ENCODE measurements at places on chromosomes 2 and 18. TPM values are rescaled to one million over a fixed set of nuclear protein-coding genes. Genes with fewer than 3 reads are reported as not detected.

GRCh38 chr2:222707689-222708273 is 36.3 kb downstream of the MOGAT1 start:
- peaks cover 5% of the 10 kb centered on the region for H3K27me3 ChIP-seq
- H3K36me3 ChIP-seq = no peaks in the 10 kb centered on the region
- peaks cover 4% of the 10 kb centered on the region for H3K4me1 ChIP-seq
- no peak for DNase-seq

- no peaks in the 10 kb centered on the region for H3K27me3 ChIP-seq
- no peaks in the 10 kb centered on the region for H3K4me1 ChIP-seq
- no peak overlapping the region for H3K4me3 ChIP-seq
- no peaks in the 10 kb centered on the region for H3K36me3 ChIP-seq
- H3K27ac ChIP-seq = no peak overlapping the region
Observed at GRCh38 chr2:99275882-99276281, 20.4 kb upstream of the LYG2 start.

DNA sequence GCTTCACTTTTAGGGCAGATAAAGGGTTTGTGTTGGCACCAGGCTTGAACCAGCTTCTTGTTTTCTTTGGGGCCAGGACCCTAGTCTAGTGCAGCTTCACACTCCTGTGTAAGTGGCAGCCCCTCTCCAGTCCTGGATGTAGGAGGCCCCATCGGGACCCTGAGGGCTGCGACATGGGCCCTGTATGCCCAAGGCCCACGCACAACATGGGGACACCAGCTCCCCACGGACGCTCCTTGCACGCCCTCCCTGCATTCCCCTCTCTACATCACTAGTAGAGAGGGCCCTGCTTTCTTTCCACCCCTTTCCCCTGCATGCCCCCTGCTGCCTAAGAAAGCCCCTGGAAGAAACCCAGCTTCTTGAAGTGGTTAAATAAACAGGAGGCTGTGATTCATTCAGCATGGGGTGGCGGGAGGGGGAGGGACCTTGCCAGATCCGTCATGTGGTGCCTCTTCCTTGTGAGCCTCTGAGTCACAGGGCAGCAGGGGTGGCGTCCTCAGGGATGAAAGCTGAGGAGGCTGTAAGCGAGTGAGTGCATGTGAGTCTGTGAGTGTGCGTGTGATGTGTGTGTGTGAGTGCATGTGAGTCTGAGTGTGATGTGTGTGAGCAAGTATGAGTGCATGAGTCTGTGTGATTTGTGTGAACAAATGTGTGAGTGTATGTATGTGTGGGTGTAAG is 42.5 kb downstream of the COPS8 start:
- no peak overlapping the region for H3K27ac ChIP-seq
- no peaks in the 10 kb centered on the region for H3K27me3 ChIP-seq
- no peaks in the 10 kb centered on the region for H3K36me3 ChIP-seq
- H3K4me3 ChIP-seq = no peak overlapping the region
- DNase-seq = peak; percentile 90

TMEM178A gene
- total RNA-seq = 5.5 TPM

GDF7 gene
- 0.09 TPM for total RNA-seq

DNA sequence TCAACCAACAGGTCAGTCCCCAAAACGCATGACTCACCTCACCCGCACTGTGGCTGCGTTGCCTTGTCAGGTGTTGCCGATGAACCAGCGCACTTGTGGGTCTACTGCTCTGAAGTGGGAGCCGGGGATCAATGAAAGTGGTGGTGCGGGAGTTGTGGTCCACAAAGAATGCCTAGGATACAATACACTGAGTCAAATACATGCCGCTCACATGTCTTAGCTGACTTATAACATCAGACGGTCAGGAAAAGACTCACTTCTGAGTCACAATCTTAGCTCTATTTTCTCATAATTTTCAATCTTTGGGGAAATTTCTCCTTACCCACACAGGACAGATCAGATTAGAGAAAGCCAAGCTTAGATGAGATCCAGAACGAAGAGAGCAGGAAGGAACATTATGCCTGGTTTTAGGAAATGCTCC is 107.1 kb upstream of the STK17B start:
- no peaks in the 10 kb centered on the region for H3K27me3 ChIP-seq
- peaks cover 6% of the 10 kb centered on the region for H3K4me1 ChIP-seq
- H3K4me3 ChIP-seq = no peak overlapping the region
- no peaks in the 10 kb centered on the region for H3K36me3 ChIP-seq

DNA sequence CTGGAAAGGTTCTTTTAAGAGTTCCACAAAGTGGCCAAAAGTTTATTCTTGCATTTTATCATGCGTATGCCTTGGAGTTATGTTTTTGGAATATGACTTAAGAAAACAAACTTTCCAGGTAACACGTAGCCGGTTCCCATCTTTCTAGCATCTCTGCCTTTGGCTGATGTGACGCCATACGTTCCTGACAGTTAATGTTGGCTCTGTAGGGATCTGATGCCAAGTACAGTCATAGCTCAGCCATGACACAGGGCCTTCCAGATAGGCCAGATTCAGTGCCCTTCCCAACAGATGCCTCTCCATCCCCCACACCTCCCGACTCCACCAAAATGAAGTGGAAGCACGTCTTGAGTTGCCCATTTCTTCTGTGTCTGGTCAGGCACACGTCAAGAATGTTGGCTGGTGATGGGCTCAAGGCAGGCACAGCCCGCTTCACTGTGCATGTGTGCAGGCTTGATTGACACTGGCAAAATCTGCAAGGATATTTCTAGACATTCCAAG is 51.0 kb upstream of the THOC1 start:
- DNase-seq = no peak
- H3K27me3 ChIP-seq = no peaks in the 10 kb centered on the region
- no peak overlapping the region for H3K27ac ChIP-seq
- no peak overlapping the region for H3K4me3 ChIP-seq

EMILIN2 gene
- total RNA-seq = 6.4 TPM

DNA sequence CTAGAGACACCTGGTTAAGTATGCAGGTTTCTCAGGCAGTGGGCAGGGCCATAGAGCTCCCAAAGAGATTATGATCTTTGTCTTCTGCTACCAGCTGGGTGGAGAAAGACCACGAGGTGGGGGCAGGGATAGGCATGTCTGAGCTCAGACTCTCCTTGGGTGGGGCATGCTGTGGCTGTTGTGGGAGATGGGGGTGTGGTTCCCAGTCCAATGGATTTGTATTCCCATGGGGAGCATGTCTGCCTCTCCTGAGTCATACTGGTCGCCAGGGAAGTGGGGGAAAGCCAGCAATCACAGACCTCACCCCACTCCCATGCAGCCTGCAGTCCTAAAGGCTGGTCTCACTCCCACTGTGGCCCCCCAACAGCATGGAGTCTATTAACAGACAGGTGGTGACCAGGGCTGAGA is 31.4 kb upstream of the RHOB start:
- H3K27me3 ChIP-seq = no peaks in the 10 kb centered on the region
- no peaks in the 10 kb centered on the region for H3K36me3 ChIP-seq
- H3K4me1 ChIP-seq = peaks cover 3% of the 10 kb centered on the region
- H3K27ac ChIP-seq = no peak overlapping the region

ARHGAP15 gene
- 2.0 TPM for total RNA-seq

GRCh38 chr2:98875081-98875728 is 60.8 kb downstream of the CRACDL start:
- no peaks in the 10 kb centered on the region for H3K27me3 ChIP-seq
- no peak overlapping the region for H3K27ac ChIP-seq
- no peaks in the 10 kb centered on the region for H3K36me3 ChIP-seq
- DNase-seq = no peak
- H3K4me3 ChIP-seq = no peak overlapping the region

DNA sequence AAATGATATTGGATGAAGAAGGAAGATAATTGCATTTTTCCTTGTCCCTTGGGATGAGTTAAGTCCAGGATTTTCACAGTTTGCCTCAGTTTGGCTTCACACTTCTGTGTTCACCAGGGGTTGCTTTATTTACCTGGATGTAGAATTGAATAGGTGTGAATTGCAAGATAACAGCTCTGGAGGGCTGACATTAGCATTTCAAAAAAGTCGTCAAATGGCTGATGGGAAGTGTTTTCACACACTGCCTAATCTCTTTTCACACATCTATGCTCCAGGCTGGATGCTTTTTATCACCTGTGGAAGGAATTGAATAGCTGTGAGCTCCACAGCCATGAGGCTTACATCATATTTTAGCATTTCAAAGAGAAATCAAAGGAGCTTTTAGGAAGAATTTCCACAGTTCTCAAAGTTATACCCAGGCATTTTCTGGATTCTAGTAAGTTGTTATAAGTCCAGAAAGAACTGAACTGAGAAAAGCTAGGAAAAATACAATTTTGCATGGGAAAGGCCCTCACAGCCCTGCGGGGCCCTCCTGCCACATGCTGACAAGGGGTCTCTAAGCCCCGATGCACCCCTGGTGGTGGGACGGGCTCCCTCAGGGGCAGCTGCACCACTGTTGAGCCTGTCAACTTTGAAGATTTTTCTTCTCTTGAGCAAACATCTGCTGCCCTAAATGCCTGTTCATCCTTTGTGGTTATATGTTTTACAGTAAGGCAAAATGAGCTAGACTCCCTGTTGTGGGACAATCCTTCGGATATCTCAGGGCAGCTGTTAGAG is 43.9 kb downstream of the TEX51 start:
- no peaks in the 10 kb centered on the region for H3K36me3 ChIP-seq
- H3K27me3 ChIP-seq = no peaks in the 10 kb centered on the region
- no peaks in the 10 kb centered on the region for H3K4me1 ChIP-seq

- no peak overlapping the region for H3K4me3 ChIP-seq
- H3K27me3 ChIP-seq = no peaks in the 10 kb centered on the region
- peaks cover 13% of the 10 kb centered on the region for H3K4me1 ChIP-seq
- H3K27ac ChIP-seq = no peak overlapping the region
- peak; percentile 82 for DNase-seq
Observed at GRCh38 chr2:39513641-39514094, 76.6 kb upstream of the MAP4K3 start.

RIOK3 gene
- total RNA-seq = 32.0 TPM

DNA sequence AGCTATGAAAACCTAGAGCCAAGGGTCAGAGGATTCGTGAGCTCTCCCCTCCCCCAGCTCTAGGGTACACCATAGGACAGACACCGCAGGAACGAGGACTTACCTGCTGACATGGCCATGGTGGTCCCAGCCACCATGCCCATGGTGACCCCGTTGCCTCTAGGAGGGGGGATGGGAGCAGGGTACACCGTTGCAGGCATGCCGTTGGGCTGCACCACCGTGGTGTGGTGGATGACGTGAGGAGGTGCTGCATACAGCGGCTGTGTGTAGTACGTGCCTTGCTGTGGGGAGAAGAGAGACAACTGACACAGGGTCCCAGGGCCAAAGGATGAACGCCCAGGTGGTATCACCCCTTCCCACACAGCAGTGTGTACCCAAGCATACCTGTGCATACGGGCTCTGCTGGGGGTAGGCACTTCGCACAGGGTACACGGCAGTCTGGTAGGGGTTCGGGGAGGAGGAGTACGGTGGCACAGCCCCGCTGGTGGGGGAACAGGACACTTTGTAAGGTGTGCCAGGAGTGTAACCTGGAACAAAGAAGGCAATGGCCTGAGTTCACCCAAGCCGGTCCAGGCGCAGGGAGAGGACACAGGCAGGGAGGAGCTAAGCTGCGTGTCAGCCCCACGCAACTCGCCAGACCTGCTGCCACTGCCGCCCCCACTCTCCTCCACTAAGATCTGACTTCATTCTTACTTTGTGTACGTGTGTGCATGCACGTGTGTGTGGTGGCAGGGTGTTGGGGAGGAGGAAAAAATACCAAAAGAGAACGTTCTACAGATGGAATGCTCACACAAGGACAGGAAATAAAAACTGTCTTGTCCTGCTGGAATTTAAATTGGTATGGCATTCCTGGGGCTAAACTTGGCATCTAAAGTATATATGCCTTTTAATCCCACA is 37.8 kb downstream of the FAM168B start:
- no peak overlapping the region for H3K27ac ChIP-seq
- H3K4me1 ChIP-seq = no peaks in the 10 kb centered on the region
- H3K4me3 ChIP-seq = no peak overlapping the region

APCDD1 gene
- 7.5 TPM for total RNA-seq

- no peaks in the 10 kb centered on the region for H3K27me3 ChIP-seq
- H3K4me1 ChIP-seq = no peaks in the 10 kb centered on the region
- no peaks in the 10 kb centered on the region for H3K36me3 ChIP-seq
- H3K4me3 ChIP-seq = peak overlapping the region; percentile 99
- peak overlapping the region; percentile 97 for H3K27ac ChIP-seq
Observed at GRCh38 chr2:222656526-222657446, 894 bp upstream of the FARSB start.

- H3K27ac ChIP-seq = no peak overlapping the region
- no peak overlapping the region for H3K4me3 ChIP-seq
- peak; percentile 88 for DNase-seq
- H3K4me1 ChIP-seq = no peaks in the 10 kb centered on the region
- no peaks in the 10 kb centered on the region for H3K36me3 ChIP-seq
- no peaks in the 10 kb centered on the region for H3K27me3 ChIP-seq
Observed at GRCh38 chr2:28958689-28959088, 22.4 kb upstream of the TOGARAM2 start.

DNA sequence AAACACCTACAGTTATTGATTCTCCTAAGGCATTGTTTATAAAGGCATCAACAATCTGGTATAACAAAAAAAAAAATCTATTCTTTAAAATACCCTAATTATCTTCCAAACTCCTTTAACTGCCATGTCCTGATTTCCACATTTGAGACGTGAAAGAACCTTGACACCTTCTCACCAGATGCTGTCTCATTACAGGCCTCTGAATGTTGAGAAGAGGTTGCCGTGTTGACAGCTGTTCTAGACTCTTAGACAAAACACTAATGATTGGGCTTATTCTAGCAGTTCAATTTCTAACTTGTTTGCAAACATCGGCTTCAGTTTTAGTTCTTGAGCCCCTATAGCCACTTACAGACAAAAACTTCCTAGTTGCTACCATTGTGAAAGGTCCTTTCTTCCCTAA is 988.8 kb downstream of the LRP1B start:
- no peak for DNase-seq
- H3K36me3 ChIP-seq = no peaks in the 10 kb centered on the region
- no peak overlapping the region for H3K4me3 ChIP-seq
- no peak overlapping the region for H3K27ac ChIP-seq

GCG gene
- not detected for total RNA-seq

GRCh38 chr2:19682493-19682892 is 219.3 kb downstream of the TTC32 start:
- no peak for DNase-seq
- no peaks in the 10 kb centered on the region for H3K36me3 ChIP-seq
- H3K4me3 ChIP-seq = no peak overlapping the region
- no peaks in the 10 kb centered on the region for H3K27me3 ChIP-seq

ITGA4 gene
- 1.3 TPM for total RNA-seq

Measured in endodermal cell (in vitro differentiated cells).